ENCODE measurements at places on chromosomes 13 and 19.

DNA sequence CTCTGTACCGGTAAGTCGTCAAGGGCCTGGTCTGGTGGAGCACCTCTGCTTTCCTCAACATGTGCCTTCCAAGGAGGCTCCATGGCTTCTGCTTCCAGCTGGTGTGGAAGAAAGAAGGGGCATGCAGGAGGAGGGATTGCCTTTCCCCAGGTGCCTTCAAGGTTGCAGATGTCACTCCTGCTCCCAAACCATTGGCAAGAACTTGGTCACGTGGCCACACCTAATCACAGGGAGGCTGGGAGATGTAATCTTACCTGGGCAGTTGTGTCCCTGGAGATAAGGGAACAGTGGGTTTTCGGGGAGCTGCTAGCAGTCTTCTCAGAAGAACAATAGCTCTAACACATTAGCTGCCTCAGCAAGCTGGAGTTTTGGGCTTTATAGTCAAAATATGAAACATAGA lies 9.7 kb upstream of the GPR18 start:
- peak; percentile 49 for DNase-seq

- no peak for DNase-seq
These were observed 2.1 kb upstream of the PTBP1 start for GRCh38 chr19:795073-795611.

- no peak for DNase-seq
These were observed 11.7 kb upstream of the MCF2L start for GRCh38 chr13:112957295-112957677.

DNA sequence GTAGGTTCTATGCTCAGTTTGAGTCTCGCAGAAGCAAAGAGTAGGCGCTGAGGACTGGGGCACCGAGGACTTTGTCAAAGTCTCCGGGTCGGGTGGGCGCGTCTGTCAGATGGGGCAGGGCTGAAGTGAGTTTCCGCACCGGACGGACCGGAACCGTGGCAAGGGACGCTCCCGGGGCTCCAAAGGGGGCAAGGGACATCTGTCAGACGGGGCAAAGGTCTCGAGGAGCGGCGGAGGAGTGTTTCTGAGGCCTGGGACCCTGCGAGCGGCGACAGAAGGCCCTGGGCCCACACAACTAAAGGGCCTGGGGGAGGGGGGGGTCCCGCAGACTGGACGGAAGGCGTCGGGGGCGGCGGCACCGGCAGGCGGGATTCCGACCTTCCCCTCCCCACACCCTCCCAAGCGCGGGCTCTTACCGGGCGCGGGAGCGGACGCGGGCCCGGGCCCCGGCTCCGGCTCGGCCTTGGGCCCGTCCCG lies 13.3 kb upstream of the AKAP8L start:
- no peak for DNase-seq

DNA sequence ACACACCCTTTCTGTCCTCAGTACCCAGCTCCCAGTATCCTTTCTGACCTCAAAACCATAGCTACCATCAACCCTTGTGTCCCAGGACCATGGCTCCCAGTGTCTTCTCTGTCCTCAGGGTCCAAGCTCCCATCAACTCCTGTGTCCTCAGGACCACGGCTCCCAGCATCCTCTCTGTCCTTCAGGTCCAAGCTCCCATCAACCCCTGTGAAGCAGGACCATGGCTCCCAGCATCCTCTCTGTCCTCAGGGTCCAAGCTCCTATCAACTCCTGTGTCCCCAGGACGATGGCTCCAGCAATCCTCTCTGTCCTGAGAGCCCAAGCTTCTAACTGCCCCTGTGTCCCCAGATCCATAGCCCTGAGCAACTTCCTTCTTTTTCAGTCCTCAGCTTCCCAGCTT lies 1.7 kb upstream of the CADM4 start:
- DNase-seq = no peak

DNA sequence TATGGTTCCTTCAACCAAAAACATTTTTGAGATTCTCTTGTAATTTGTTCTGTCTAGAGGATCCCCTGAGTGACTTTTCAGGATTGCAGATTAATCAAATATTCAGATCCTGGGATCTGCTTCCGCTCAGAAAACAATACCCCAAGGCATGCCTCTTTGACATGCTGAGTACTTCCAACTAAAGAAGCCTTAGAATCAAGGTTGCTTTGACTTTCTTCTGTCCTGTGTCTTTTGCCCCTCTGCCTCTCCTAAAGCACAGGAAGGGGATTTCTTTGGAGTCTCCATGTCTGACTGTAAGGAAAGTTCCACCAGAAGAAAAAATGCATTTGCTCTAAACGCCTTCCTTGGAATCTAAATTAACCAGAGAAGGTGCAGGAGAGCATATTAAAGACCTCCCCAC lies 431.5 kb downstream of the FGF14 start:
- no peak for DNase-seq

DNA sequence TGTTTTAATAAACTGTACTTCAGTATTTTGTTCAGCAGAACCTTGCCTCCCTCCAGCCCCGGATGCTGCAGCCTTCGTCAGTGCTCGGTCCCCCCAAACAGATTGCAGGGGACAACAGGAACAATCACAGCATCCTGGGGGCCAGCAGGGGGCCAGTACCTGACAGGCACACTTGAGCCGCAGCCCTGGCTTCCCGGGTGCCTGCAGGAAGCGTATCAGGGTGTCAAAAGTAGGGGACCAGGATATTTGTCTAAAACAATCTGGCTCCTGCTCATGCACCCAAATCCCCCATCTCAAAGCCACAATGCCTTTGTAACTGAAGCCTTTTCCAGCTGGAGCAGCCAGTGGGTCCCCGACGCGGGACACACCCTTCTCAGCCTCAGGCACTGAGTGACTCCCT lies 167.5 kb upstream of the TSHZ3 start:
- DNase-seq = no peak

Measured in NCI-H2171 treated with DMSO at 0.1 percent for 48 hours (cell line).